ENCODE measurements at places on chromosomes 11 and 22.

DNA sequence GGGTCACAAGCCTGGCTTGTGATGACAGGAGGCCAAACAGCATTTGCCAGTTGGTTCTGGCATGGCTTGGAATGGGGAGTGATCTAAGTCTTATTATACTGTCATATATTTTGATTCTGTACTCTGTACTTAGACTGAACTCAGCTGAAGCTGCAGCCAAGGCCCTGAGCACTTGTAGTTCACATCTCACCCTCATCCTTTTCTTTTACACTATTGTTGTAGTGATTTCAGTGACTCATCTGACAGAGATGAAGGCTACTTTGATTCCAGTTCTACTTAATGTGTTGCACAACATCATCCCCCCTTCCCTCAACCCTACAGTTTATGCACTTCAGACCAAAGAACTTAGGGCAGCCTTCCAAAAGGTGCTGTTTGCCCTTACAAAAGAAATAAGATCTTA, 843 bp downstream of the OR56B1 start:
- no peak for DNase-seq

- no peak for DNase-seq
Observed at GRCh38 chr11:117855912-117856651, 20.4 kb downstream of the FXYD6 start.

GRCh38 chr11:69423181-69423580, 58.3 kb upstream of the LINC01488 start:
- no peak for DNase-seq

GRCh38 chr11:6629892-6630631, 10.8 kb upstream of the TPP1 start:
- no peak for DNase-seq

DNA sequence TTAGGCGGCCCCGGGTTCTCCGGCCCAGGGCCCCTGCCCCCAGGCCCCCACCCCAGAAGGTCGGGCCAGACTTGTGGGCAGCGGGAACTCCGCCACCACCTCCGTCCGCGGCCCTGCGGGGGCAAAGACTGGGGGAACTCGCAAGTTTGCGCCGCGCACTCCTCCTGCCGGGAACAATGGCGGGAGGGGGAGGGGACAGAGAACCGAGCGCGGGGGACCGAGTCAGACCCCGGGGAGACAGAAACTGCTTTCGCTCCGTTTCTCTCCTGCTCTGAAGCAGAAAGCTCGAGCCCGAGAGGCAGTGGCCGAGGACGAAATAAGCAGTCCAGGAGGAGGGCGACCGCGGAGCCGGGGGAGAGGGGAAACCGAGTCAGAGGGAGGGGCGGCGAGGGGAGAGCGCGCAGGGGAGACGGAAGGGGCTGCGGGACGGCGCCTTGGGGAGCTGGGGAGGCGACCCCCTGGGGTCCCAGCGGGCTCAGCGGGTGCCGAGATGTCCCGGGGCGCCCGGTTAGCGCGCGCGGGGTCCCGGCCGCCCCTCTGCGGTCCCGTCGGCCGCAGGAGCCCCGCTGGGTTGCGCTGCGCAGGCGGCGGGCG, 555 bp downstream of the TP53I11 start:
- peak; percentile 63 for DNase-seq
